ENCODE measurements at places on chromosomes 3 and 15. TPM values are rescaled to one million over a fixed set of nuclear protein-coding genes. Genes with fewer than 3 reads are reported as not detected.

Gene GPR27
- 5.8 TPM for total RNA-seq

Gene ZNF774
- 4.0 TPM for total RNA-seq

Gene HTR3E
- total RNA-seq: not detected

Gene MYO5C
- total RNA-seq: 8.6 TPM

Gene TMEM40
- not detected for total RNA-seq

Gene EIF4E3
- 40.8 TPM for total RNA-seq

Gene SAMD7
- total RNA-seq: not detected

GRCh38 chr3:50605901-50606326 is 5.7 kb downstream of the CISH start:
- no peak for DNase-seq

DNA sequence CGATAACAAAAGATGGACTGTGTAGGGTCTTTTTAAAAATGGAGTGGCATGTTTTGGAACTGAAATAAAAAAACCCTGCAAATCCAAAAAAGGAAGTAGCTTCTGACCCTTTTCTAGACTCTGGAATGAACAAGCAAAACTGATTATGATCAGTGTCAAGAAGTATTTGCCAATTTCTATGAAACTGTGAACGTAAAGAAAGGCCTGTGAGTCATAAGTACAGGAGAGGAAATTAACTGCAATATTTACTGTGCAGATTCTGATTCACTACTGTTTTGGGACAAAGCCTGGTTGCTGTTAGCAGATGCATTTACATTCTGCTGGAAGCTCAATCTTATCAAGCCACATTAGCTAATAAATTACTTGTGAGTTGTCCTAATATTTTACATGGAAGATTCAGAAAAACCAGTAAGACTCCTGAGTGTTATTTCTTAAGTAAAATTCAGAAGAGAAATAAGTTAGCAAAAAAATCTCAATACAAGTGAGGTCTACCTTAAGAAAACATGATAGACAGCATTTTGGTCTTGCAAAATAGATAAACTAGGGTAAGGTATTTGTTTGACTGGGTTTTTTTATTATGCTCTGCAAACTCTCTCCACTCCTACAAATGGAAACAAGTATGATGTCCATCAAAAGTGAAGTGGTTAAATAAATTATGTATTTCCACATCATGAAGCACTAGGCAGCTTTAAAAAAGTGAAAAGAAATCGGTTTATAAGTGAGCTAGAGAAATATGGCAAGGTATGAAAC is 90.2 kb upstream of the LMOD3 start:
- DNase-seq: no peak

- DNase-seq: no peak
These were observed 617.6 kb upstream of the MDFIC2 start for GRCh38 chr3:70930066-70930465.

- peak; percentile 95 for DNase-seq
These were observed 45.6 kb upstream of the SYNM start for GRCh38 chr15:99059010-99059981.

DNA sequence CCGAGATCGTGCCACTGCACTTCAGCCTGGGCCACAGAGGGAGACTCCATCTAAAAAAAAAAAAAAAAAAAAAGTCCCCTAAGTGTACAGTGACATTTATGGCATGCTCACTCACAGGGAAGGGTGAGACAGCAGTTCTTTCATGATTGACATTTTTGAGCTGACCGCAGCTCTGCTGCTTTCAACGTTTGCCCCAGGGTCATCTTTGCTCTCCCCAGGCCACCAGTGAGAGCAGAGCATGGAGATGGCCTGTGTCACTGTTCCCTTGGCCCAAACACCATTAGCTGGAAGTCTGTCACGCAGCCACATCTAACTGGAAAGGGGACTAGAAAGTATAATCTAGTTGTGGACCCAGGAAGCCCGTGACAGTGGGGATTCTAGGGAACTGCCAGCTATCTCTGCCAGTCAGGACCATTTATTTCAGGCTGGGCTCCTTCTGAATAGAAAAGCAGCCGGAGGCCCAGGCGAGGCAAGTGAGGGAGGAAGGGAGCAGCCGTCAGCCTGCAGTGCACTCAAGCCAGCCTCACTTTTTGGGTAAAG is 193.4 kb upstream of the HES1 start:
- DNase-seq: no peak

GRCh38 chr3:125080077-125080476 is 24.3 kb upstream of the HEG1 start:
- no peak for DNase-seq

DNA sequence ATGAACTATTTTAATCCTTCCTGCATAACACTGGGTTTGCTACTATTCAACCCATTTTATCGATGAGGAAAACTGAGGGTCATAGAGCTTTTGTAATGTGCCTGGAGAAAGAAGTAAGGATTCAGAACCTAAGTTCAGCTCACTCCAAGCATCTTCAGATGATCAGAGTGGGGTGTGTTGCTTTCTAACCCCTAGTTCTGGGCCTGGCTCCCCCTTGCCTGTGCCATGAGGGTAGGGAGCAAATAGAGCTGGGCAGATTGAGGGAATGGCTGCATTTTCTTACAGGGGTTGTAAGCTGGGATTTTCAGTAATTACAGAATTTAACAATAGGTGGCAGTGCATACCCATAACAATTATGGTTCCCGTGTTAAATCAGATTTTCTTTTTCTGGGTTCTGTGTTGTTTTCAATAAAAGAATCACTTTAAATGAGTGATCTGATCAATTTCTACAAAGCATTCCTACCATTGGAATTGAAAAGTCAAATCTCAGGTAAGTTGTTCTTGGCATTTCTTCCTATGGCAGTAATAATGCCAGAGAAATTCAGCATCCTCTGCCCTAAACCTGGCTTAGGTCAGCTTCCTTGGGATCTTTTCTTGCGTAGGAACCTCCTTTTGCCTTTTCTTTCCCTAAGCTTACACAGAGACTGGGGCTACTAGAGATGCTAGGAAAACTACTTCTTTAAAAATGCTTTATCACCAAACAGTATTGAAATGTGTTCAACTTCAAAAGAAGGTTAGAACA is 103.8 kb upstream of the IL12A start:
- no peak for DNase-seq

GRCh38 chr3:17057321-17057720 is 172.6 kb downstream of the PLCL2 start:
- DNase-seq: no peak

GRCh38 chr15:79494963-79495755 is 63.0 kb downstream of the MINAR1 start:
- no peak for DNase-seq

GRCh38 chr15:45784656-45785055 is 149.8 kb downstream of the SQOR start:
- no peak for DNase-seq

DNA sequence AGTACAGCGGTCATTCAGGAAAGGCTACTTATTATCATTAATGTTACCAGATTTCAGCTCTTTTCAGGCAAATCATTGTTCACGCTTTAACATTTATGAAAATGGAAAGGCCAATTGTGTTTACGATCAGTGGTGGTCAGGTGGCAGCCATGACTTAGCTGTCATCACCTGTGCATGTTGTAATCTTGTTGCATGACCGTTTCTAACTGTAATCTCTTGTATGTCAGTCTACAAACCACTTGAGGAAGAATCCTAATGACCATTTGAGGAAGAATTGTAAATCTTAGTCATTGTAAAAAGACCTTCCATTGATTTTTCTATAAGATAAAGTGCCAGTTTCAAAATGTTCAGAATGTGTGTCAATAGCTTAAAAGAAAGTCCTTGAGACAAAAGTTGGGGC is 100.4 kb downstream of the SERPINI1 start:
- no peak for DNase-seq

DNA sequence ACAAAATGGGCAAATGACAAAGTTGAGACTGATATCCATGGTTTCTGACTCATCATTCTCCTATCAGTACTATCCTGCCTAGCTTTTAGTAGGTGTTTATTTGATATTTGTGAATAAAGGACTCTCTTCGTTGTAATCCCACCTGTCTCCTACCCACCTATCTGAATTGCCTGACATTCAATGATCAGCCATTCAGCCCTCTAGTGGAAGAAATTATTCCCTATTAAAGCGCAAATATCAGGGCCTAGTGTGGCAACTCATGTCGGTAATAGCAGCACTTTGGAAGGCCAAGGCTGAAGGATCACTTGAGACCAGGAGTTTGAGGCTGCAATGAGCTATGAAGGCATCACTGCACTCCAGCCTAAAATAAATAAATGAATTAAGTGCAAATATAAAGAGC is 195.7 kb upstream of the SETMAR start:
- DNase-seq: no peak

GRCh38 chr15:92494806-92495336 is 101.2 kb downstream of the ST8SIA2 start:
- no peak for DNase-seq

DNA sequence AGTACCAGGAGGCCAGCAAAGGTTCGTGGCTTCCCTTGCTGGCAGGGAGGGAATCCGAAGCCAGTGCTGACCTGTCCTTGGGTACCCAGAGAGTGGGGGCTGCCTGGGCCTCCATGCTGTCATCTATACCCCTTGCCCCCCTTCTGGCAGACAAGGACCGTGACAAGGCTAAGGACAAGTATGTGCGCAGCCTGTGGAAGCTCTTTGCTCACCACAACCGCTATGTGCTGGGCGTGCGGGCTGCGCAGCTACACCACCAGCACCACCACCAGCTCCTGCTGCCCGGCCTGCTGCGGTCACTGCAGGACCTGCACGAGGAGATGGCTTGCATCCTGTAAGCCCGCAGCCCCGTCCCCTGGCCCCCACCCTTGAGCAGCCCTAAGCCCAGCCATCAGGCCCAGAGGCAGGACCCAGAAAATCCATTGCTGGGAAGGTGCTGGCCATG is 2.8 kb downstream of the FES start:
- no peak for DNase-seq

- DNase-seq: no peak
These were observed 25.4 kb upstream of the EDEM1 start for GRCh38 chr3:5162102-5162501.

DNA sequence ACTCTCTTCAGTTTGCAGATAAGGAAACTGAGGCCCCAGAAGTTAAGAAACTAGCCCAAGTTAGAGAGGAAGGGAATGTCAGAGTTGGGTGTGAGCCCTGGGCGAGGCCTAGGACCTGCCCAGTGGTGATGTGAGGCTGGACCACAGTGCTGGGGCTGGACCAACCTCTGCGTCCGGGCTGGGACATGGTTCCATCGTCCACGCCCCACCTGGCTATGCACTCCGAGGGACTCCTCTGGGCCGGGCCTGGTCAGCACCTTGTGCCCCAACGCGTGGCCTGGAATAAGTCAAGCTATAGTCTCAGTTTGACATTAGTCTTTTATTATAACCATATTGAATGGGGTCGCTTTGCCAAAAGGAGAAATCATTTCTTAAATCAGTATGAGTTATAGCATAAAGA is 272.1 kb downstream of the PLCL2 start:
- no peak for DNase-seq

- no peak for DNase-seq
These were observed 96.5 kb downstream of the LIPC start for GRCh38 chr15:58528188-58528870.

- no peak for DNase-seq
These were observed 2.5 kb downstream of the TTBK2 start for GRCh38 chr15:42918047-42918446.

GRCh38 chr15:47812470-47812999 is 95.2 kb downstream of the SEMA6D start:
- no peak for DNase-seq

- no peak for DNase-seq
These were observed 61.3 kb downstream of the PRTG start for GRCh38 chr15:55681631-55682030.

DNA sequence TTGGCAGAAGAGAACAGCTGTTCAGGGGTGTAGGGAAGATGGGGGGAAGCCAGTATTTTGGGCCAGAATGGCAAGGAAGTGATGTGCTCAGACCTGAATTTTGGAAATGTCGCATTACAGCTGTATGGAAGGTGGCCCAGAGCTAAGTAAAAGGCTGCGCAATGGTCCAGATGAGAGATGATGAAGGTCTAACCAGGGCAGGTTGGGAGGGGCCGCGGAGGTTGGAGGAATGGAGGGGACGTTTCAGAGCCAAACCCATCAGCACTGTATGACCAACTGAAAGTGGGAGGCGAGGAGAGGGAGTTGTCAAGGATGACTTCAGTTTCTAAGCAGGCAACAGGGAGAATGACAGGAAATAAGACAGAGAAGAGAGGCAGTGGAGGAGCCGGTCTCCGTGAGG is 60.8 kb downstream of the ADCY5 start:
- peak; percentile 49 for DNase-seq

DNA sequence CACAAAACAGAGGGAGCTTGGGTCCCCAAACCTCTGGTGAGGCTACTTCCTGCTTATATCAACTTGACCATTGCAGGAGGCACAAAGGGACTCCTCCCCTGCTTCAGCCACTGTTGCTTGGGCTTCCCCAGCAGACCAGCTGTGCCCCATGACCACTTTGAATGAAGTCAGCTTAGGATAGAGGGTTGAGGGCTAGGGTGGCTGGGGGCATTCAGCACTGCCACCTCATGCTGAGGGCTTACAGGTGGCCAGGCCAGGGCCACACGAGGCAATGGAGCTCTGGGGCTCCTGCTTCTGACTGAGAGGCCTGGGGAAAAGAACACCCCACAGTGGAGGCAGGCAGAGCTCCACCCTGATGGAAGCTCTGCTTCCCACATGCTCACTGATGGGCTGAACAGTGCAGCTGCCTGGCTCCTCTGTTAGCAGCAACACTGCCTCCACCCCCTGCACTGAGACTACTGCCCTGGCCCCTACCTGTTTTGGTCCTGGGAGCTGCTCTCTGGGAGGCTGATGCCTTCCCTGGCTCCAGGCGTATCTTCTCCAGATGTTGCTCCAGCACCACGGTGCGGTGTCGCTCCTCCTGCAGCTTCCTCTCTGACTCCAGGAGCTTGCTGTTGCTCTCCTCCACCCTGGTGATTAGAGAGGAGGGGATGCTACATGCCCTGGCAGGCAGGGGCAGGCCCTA is 10.2 kb upstream of the HHATL start:
- no peak for DNase-seq

GRCh38 chr3:9951598-9951961 is 628 bp downstream of the PRRT3 start:
- no peak for DNase-seq

DNA sequence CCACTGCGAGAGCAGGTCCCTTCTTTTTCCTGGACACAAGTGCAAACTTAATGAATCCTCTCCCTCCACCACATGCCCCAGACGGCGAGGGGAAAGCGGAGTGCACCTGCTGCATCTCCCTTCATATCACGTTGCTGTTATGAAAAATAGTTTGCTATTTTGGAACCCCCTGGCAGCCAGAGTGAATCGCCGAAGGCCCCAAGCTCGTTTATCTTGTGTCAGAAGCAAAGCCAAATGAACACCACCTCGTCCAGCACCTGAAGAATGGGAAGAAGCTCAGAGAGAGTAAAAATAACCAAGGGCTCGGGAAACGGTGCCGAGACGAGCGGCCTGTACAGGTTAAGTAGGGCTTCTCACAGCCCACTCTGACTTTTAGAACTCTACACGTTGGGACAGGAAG is 394.6 kb upstream of the RORA start:
- DNase-seq: no peak

- DNase-seq: no peak
These were observed 113.3 kb downstream of the PGPEP1L start for GRCh38 chr15:98894312-98894711.
